ENCODE measurements at places on chromosomes 7 and 10.

DNA sequence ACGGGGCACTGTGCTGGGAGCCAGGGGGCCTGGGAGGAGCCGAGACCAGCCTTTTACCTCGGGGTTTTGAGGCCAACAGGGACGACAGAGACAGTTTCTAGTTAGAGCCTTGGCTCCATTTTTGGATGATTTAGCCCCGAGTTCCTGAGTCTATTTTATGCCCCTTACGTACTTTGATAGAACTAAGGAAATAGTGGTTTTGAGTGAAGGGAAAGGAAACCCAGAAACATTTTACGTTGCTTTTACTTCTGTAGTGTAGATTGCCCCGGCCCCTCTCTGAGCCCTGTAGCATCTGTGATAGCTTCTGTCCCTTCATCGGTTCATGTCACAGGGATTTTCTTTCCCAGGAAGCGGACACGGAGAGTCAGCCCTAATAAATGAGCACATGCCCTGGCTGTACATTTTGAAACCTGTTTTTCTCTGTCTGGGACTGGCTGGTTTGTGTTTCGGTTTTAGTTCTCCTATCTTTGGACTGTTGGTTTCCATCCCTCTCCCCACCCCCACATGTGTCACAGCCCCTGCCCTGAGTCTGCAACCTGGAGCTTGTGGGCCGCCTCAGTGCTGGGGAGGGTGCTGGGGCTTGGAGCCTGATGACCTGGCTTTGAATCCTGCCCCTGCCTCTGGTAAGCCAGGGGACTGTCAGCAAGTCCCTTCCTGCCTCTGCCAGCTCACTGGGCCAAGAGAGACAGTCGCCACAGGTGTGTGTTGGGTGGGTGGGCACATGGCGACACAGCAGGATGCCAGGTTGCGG is 6.9 kb upstream of the ORAI2 start:
- no peak for DNase-seq

DNA sequence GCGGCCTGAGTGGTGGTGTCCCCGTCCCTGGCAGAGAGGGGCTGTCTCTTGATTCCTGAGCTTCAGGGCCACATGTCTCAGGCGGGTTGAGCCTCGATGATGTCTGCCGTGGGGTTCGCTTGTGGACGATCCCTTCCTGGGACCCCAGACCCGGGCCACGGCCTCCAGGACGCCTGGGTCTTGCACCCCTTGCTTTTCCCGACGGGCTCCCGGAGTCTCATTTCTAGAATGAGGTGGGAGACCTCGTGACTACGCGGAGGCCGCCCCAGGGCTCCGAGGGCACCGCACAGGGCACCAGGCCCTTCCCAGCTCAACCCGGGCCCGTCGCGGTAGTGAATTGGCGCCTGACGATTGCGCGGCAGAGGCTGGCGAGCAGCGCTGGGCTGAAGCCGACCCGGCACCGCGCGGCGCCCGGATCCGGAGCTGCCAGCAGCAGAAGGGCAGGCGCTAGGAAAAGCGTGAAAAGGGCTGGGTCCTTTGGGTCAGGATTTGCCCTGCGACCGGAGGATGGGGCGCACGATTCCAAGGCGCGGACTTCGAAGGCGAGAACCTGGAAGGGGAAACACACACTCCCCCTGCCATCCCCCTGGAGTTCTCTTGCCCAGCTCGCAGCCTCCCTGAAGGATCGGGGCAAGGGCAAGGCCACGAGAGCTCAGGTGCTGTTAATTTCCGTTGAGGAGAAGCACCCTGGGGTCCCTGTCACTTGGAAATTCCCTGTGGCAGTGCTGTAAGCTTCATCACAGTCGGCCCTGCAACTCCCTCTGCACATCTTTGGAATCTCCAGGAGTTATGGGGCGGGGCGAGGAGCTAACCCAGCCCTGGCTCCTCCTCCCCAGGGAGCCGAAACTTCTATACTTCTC is 15.5 kb downstream of the TLX1 start:
- DNase-seq = no peak

GRCh38 chr10:122664501-122664900 is 35.1 kb downstream of the C10orf120 start:
- no peak for DNase-seq

GRCh38 chr7:134692344-134692705 is 45.7 kb downstream of the BPGM start:
- no peak for DNase-seq

- DNase-seq = peak; percentile 39
These were observed 642 bp upstream of the COL13A1 start for GRCh38 chr10:69801094-69801433.

- no peak for DNase-seq
These were observed 87.9 kb downstream of the DPY19L1 start for GRCh38 chr7:34949361-34949760.

DNA sequence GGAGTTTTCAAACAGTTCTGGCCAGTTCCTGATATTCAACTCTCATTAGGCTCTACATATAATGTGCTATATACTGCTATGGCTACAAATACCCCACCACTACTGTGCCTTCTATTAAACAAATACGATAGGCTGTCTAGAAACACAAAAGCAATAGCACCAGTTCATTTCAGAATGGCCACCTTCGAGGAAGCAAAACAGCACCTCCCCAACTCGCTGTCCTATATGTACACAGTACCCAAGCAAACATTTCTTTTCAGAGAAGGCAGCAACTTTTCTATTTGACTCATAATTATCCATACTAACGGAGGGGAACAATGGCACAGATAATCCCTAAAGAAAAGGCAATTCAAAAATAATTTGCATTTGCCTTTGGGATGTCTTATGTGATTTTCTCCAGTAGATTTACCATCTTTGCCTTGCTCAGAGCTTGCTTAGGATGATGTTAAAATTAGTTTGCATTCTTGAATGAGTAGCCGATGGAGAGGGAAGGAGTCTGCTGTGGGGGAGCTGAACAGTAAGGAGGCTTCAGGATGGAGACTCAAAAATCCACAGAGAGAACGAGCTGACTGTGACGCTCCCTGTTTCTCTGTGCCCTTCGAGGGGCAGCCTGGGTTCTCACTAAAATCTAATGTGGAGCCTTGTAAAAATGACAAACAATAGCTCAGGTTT is 218.7 kb downstream of the FANK1 start:
- DNase-seq = no peak

DNA sequence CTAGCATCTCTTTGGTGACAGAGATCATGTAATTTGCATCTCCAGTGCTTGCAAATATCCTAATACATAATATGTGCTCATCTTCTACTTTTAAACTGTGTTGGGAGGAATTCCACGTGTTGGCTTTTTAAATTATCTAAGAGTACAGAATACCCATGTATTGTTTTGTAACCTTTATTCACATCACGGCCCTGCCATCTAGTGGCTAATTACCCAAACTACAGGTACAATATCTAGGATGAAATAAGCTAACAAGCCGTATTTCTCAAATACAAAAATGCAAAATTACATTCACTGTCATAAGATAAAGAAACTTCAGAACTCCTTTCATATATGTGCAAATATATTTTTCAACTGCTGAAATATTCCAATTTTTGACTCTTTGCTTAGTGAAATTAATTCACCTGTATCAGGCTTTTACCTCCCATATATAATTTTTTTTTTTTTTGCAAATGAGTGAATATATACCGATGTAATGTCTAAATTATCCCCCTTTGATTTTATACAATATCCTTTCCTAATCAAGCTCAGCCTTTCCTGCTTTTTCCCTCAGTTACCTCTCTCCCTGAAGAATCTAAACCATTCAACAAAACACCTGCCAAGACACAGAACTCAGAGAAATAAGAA is 30.3 kb upstream of the LSM8 start:
- peak; percentile 29 for DNase-seq

DNA sequence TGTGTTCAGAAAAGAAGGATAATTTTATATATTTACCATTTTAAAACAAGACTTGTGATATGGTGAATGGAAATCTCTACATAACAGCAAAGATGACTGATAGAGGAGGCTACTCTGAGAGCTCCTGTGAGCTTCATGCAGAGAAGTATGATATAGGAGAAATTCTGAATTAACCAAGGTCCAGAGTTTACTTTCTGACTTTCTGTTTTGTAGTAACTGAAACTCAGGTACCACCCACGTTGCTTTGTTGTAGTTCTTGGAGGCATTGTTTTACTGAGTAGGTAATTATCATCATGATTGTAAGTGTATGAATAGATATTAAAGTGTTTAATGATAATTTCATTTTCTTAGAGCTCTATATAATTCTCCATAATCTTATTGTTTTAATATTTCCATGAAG is 18.0 kb upstream of the SFR1 start:
- no peak for DNase-seq

DNA sequence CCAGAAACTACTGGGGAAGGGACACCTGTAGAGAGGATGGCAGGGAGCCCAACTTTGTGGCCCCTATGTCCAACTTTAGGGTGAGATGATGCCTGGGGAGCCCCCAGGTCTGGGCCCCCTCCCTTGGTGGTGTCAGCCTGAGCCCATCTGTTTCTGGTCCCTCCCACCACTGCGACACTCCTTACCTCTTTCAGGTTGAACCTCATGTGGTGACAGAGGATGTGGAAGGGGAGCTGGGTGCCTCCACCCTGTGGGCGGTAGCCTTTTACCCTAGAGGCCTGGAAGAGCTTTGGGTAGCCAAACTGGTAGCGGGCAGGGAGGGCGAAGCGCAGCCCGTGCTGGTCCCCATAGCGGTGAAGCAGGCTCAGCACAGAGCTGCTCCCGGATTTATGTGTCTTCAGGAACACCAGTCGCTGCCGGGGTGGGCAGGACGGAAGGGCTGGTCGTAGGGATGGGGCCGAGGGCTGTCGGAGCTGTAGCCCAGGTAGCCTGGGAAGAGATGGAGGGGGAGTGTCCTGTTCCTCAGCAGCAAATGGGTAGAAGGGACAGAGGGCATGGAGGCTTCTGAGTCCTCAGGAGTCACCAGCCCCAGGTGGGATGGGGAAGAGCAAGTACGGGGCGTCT is 2.0 kb downstream of the GAL3ST4 start:
- no peak for DNase-seq

- DNase-seq = peak; percentile 82
These were observed 125.9 kb upstream of the PPIF start for GRCh38 chr10:79221110-79222051.
